ENCODE measurements at places on chromosomes 7 and 10. TPM values are rescaled to one million over a fixed set of nuclear protein-coding genes. Genes with fewer than 3 reads are reported as not detected.

The EFCAB10 gene
- total RNA-seq, result 3.7 TPM

The SPACDR gene
- total RNA-seq, result 0.68 TPM

The MYOZ1 gene
- not detected for total RNA-seq

The NPSR1 gene
- not detected for total RNA-seq

The LRGUK gene
- total RNA-seq, result 0.32 TPM

The HDAC9 gene
- total RNA-seq, result 0.17 TPM

The TSPAN15 gene
- total RNA-seq, result 113 TPM

The C7orf57 gene
- 0.20 TPM for total RNA-seq

The LIPM gene
- not detected for total RNA-seq

The FEZF1 gene
- total RNA-seq, result not detected

The LGI1 gene
- not detected for total RNA-seq

The CXCL12 gene
- total RNA-seq, result 0.14 TPM

The POLR2J2 gene
- 0.27 TPM for total RNA-seq

The MMP21 gene
- total RNA-seq, result not detected

The SPDYE9 gene
- not detected for total RNA-seq

The CAMK2B gene
- 0.27 TPM for total RNA-seq

The ADAM8 gene
- total RNA-seq, result 4.4 TPM

The SEMA3D gene
- not detected for total RNA-seq

The SLC18A2 gene
- total RNA-seq, result not detected

The GRID1 gene
- 0.24 TPM for total RNA-seq

The DPCD gene
- 33.8 TPM for total RNA-seq

The GRK5 gene
- total RNA-seq, result 12.1 TPM

The KCND2 gene
- total RNA-seq, result not detected

The IKZF1 gene
- not detected for total RNA-seq

The GRID2IP gene
- not detected for total RNA-seq

The MNX1 gene
- total RNA-seq, result 5.6 TPM

The FKBP6 gene
- not detected for total RNA-seq
